ENCODE measurements at places on chromosomes 6 and 20.
A peak's percentile ranks its signal among the peaks of the same experiment; 100 is the strongest.

DNA sequence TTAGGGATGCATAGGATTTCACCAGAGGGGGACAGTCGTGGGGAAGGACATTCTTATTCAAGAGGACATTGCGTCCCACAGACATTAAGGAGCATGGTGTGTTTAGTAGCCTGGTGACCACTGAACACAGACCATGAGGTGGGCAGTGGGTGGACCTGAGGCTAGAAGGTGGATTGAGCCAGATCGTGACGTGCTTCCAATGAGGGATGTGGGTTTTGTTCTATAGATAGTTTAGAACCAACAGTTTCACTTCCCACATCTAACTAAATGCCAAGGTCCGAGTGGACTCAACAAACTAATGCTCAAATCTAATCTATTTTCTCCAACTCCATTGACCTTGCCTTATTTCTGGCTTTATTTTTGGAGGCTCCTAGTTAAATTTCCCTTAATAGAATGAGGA lies 58.5 kb downstream of the OGFRL1 start:
- no peaks in the 10 kb centered on the region for H3K4me1 ChIP-seq
- H3K36me3 ChIP-seq, result no peaks in the 10 kb centered on the region
- no peak overlapping the region for H3K27ac ChIP-seq
- DNase-seq, result no peak
- no peaks in the 10 kb centered on the region for H3K27me3 ChIP-seq

DNA sequence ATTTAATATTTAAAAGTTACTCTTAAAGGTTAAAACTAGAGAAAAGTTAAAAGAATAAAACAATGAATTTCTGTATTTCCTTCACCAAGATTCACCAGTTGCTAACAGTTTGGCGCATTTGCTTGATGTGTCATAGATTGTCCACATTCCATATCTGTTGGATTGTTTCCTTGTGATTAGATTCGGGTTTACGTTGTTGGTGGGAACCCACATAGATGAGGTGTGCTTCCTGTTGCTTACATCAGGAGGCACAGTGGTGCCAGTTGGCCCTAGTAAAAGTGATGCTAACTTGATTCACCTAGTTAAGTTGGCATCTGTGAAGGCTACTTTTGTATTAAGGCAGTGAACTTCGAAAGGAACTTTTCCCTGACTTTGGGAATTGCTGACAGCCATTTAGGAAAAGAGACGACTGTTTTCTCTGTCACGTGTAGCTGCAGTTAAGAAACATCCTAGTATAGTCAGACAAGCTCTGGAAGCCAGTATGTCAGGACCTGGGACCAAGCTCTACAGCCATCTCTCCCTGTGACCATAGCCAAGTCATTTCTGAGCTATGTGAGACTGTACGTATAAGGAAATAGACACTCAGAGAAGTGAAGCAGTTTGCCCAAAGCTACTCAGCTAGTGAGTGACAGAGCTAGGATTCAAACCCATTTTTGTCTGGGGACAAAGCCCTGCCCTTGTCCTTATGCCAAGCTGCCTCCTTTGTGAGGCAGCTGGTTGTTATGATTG lies 49.0 kb downstream of the PPARD start:
- no peaks in the 10 kb centered on the region for H3K36me3 ChIP-seq
- DNase-seq, result no peak
- no peaks in the 10 kb centered on the region for H3K27me3 ChIP-seq
- H3K4me3 ChIP-seq, result no peak overlapping the region
- H3K27ac ChIP-seq, result no peak overlapping the region

GRCh38 chr20:33030076-33030475 lies 1.4 kb upstream of the BPIFB6 start:
- H3K4me3 ChIP-seq, result no peak overlapping the region
- no peaks in the 10 kb centered on the region for H3K27me3 ChIP-seq
- DNase-seq, result no peak
- no peaks in the 10 kb centered on the region for H3K36me3 ChIP-seq

- peaks cover 4% of the 10 kb centered on the region for H3K4me1 ChIP-seq
- H3K4me3 ChIP-seq, result no peak overlapping the region
- no peak for DNase-seq
- no peak overlapping the region for H3K27ac ChIP-seq
Observed at GRCh38 chr6:1761477-1761877, 151.8 kb downstream of the FOXC1 start.

- H3K27ac ChIP-seq, result no peak overlapping the region
- peaks cover 20% of the 10 kb centered on the region for H3K4me1 ChIP-seq
- no peak for DNase-seq
- no peak overlapping the region for H3K4me3 ChIP-seq
Observed at GRCh38 chr6:63634630-63635029, 972 bp upstream of the PHF3 start.

- H3K36me3 ChIP-seq, result no peaks in the 10 kb centered on the region
- no peaks in the 10 kb centered on the region for H3K4me1 ChIP-seq
- H3K4me3 ChIP-seq, result no peak overlapping the region
- DNase-seq, result no peak
- H3K27ac ChIP-seq, result no peak overlapping the region
Observed at GRCh38 chr20:47953471-47953870, 168.2 kb upstream of the SULF2 start.

DNA sequence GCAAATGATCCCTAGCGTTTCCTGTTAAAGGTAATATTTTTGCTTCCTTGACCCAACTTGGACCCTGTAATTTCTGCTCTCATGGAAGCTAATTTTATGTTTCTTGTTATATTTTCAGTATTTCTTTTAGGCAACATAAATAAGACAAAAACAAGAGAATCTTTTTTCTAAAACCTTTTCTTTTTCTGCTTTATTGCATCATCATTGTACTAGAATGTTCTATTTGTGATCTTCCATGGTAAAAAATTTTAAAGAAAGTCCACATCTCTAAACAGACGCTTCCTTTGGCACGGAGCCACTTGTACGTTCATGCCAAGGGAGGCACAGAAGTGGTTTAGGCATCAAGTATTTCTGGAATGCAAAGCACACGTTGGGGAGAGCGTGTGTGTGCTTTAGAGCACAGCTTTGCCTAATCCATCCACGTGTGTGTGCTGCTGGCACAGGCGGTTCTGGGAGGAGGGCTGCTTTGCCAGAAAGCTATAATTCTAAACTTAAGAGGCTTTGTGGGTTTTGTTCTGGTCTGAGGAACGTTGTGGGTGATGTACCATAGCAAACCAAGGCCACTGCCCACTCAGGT lies 98.3 kb downstream of the SASH1 start:
- DNase-seq, result peak; percentile 85
- H3K27ac ChIP-seq, result peak overlapping the region; percentile 83
- no peaks in the 10 kb centered on the region for H3K27me3 ChIP-seq
- no peaks in the 10 kb centered on the region for H3K36me3 ChIP-seq

GRCh38 chr6:49966334-49966733 lies 2.4 kb upstream of the DEFB114 start:
- no peak overlapping the region for H3K4me3 ChIP-seq
- no peaks in the 10 kb centered on the region for H3K27me3 ChIP-seq
- no peaks in the 10 kb centered on the region for H3K36me3 ChIP-seq
- no peak overlapping the region for H3K27ac ChIP-seq
- H3K4me1 ChIP-seq, result no peaks in the 10 kb centered on the region
- no peak for DNase-seq

DNA sequence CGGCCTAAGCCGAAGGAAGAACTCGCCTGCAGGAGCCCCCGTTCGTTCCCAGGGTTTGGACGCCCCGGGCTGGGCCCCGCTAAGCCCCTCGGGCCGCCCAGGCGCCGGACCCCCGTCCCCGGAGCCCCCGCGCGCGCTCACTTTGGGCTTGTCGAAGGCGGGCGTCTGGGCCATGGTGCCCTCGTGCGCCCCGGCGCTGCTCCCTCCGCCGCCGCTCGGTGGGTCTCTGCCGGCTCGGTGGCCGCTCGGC lies 140 bp downstream of the ADA start:
- H3K4me1 ChIP-seq, result peaks cover 2% of the 10 kb centered on the region
- H3K27ac ChIP-seq, result peak overlapping the region; percentile 54
- no peak for DNase-seq
- H3K36me3 ChIP-seq, result no peaks in the 10 kb centered on the region
- H3K4me3 ChIP-seq, result peak overlapping the region; percentile 84
- no peaks in the 10 kb centered on the region for H3K27me3 ChIP-seq

DNA sequence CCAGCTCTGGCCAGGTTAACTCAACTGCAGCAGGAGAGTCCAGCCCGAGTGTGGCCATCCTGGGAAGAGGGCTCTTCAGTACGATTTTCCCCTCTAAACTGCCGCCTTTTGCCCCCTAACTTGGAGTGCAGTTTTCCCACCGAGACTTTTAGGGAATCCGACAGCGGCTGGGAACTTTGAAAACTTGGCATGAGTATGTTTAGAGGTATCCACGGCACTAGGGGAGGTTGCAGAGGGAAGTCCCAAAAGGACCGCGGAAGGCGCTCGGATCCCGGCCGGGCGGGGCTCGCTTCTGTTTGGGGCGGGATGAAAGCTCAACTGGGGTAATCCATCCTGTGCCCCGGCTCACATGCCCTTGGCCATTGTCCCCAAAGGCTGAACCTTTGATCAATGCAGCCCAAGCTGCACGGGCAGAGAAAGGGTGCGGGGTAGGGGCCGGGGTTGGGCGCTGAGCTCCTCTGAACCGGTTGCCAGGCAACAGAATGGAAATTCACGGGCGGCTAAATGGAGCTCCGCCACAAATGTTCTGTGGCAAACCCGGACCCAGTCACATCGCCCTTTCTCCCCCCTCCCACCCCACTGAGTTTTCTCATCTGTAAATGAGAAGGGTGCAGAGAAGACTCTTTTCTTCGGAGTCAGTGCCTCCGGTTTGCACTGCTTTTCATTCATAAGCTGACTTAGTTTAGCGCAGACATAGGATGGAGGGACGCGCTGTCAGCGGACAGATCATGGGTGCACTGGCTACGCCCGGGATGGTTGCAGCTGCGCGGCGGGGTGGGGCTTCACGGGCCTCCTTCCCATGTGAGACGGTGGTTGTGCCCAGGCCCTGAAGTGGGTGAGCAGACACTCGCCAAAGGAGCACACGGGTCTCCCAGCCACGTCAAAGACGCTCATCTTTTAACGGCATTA lies 2.3 kb downstream of the BMP6 start:
- peak overlapping the region; percentile 54 for H3K4me3 ChIP-seq
- DNase-seq, result no peak
- H3K4me1 ChIP-seq, result peaks cover 20% of the 10 kb centered on the region
- H3K27me3 ChIP-seq, result peaks cover 17% of the 10 kb centered on the region

- H3K4me1 ChIP-seq, result peaks cover 7% of the 10 kb centered on the region
- H3K27me3 ChIP-seq, result no peaks in the 10 kb centered on the region
- H3K36me3 ChIP-seq, result no peaks in the 10 kb centered on the region
Observed at GRCh38 chr6:5412017-5412416, 150.7 kb downstream of the FARS2 start.

DNA sequence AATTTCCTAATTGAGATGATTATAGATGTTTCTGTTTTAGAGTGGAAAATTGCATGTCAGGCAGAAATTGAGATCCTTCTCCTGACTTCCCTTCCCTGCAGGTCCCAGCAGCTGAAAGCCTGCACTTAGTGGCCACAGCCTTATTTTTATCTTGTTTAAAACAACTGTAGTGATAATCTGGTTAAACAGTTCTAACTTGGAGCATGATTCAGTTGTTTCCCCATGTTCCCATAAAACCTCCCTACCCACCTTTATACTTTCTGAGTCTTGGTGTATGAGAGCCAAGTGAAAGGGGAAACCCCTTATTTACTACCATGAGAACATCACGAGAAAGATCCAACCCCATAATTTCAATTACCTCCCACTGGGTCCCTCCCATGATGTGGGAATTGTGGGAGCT lies 195.2 kb downstream of the SLC16A10 start:
- no peak overlapping the region for H3K4me3 ChIP-seq
- H3K4me1 ChIP-seq, result no peaks in the 10 kb centered on the region
- DNase-seq, result no peak
- no peak overlapping the region for H3K27ac ChIP-seq

GRCh38 chr20:9575836-9576235 lies 61.4 kb downstream of the LAMP5 start:
- H3K36me3 ChIP-seq, result no peaks in the 10 kb centered on the region
- H3K4me1 ChIP-seq, result no peaks in the 10 kb centered on the region
- H3K4me3 ChIP-seq, result no peak overlapping the region
- no peak for DNase-seq
- H3K27me3 ChIP-seq, result no peaks in the 10 kb centered on the region

DNA sequence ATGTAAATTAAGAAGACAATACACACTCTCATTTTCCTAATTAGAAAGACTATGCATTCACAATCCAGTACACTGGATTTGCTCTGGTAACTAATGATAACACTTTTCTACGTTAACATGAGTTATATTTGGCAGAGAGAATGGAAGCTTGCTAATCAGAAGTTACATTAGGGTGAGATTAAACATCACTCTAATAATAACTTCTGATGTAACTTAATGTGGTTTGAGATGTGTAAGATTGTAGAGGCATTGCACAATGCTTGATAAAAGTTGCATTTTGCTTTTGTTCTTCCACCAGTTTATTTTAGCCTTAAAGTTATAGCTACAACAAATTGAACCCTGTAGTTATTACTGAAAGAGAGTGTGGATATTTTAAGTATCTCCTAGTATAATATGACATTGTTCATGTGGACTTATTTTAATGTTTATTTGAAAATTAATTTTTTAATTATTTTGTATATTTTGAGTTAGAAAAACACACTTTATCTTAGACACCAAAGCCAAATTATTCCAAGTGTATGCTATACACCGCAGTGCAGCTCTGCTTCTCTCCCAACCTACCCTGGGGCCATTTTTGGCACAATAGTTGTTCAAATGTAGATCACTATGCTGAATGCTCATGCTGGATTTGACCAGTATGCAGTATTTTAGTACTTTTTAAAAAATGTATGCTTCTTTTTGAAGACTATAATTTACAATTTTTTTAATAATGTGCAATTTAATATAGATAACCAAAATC lies 143.2 kb downstream of the SLC16A10 start:
- H3K27ac ChIP-seq, result peak overlapping the region; percentile 59
- no peak overlapping the region for H3K4me3 ChIP-seq
- H3K27me3 ChIP-seq, result no peaks in the 10 kb centered on the region

Measured in ascending aorta (tissue), 2 donors.